ENCODE measurements at places on chromosomes 2 and 18. TPM values are rescaled to one million over a fixed set of nuclear protein-coding genes. Genes with fewer than 3 reads are reported as not detected.

The CD28 gene
- not detected for total RNA-seq

The VIT gene
- not detected for total RNA-seq

The SLC35G4 gene
- total RNA-seq = not detected

GRCh38 chr2:189134485-189134884 lies 45.1 kb downstream of the COL5A2 start:
- no peak for DNase-seq

DNA sequence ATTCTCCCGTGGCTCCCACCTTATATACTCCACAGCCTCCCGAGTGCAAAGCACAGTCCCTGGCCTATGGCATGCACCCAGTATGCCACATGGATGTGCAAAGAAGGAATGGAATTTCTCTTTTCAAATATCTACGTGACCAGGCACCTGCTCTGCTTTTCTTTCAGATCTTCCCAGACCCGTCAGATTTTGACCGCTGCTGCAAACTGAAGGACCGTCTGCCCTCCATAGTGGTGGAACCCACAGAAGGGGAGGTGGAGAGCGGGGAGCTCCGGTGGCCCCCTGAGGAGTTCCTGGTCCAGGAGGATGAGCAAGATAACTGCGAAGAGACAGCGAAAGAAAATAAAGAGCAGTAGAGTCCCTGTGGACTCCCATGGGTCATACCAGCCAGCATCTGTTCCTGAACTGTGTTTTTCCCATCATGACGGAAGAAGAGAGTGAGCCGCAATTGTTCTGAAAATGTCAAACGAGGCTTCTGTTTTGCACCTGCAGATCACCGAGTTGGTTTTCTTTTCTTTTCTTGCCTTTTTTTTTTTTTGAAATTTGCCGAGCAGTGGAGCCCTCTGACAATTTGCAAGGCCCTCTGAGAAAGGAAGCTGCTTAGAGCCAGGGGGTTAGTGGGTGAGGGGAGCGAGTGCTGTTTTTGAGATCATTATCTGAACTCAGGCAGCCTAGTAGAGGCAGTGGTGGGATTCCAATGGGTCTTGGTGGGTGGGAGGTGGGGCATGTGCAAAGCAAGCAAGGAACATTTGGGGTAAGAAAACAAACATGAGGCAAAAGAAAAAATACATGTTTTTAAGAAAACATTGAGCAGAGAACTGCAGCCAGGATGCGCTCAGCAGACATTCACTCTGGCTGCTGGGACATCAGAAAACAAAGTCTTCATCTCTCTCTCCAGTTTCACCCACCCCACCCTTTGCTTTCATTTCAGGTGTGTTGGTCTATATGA lies 26.2 kb downstream of the LBH start:
- no peak for DNase-seq

- DNase-seq = no peak
Measured at GRCh38 chr2:63676135-63676534, 87.4 kb downstream of the MDH1 start.

DNA sequence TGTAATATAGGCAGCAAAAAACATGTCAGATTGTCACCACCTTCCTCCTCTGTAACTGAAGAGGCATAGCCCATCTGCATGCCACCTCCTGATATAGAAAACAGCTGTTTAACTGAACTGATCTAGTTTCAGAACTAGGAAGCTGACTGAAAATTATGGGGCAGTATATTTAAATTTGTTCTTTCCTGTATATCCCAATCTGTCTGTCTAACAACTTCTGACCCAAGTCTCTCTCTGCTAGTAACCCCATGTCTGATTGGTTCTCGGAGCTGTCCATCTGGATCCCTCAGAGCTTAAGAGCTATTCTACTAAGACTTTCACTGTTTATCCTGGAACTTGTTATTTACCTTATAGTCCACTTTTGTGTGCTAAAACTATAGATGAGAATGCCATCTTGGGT lies 68.2 kb upstream of the SLC35G4 start:
- DNase-seq = no peak

DNA sequence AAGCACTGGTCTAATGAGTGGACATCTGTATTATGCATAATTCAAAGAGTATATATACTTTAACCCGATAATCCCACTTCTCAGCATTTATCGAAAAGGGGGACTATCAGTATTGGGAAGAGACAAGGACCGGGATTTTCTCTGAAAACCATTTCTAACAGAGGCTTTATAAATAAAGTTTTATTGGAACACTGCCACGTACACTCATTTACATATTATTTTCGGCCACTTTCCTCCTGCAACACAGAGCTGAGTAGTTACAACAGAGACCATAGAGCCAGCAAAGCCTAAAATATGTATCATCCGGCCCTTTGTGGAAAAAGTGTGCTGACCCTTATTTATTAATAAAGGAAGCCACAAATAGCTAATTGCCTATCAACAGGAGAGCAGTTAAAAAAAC lies 3.2 kb downstream of the HJURP start:
- DNase-seq = no peak

GRCh38 chr2:203913947-203914346 lies 22.6 kb upstream of the ICOS start:
- no peak for DNase-seq

DNA sequence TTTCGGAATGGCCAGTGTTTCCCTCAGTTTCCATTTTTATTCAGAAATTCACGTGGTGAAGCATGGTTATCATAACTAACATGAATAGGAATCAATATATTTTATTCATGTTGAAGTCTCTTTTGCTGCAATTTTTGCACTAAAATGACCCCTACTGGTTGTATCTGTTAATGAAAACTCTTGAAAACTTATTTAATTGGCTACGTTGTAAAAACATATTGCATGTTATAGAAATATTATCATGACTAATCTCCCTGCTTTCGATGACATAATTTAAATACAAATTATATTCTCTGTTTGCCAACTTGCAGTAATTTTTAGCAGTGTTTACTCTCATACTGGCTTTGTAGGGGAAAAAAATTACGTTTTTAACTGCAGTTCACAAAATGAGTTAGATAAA lies 3.5 kb downstream of the CRIM1 start:
- peak; percentile 33 for DNase-seq

DNA sequence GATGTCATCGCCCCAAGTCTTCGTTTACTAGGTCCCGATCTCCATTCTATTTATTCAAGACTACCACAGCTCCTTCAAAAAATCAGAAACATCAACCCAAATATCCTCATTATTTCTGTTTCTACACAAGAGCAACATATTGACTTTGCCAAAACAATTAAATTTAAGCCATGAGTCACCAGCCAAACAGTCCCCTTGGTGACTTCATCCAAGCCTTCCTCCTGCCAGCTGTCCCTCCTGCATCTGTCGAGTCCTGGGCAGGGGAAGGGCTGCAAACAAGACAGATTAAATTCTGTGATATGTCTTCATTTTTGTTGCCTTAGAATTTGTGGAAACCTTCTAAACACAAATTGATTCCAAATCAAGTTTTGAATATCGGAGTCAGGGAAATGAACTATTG lies 110.3 kb downstream of the SP3 start:
- DNase-seq = no peak

- no peak for DNase-seq
Measured at GRCh38 chr2:196407675-196408264, 231.7 kb upstream of the CCDC150 start.

- DNase-seq = no peak
Measured at GRCh38 chr2:148416248-148416647, 228.3 kb upstream of the EPC2 start.
